ENCODE measurements at places on chromosomes 12 and 14. TPM values are rescaled to one million over a fixed set of nuclear protein-coding genes. Genes with fewer than 3 reads are reported as not detected.

Gene WNT1
- total RNA-seq = not detected

Gene TTC8
- total RNA-seq = 23.9 TPM

Gene NAV3
- 7.1 TPM for total RNA-seq

Gene LMO3
- not detected for total RNA-seq

Gene HOXC12
- not detected for total RNA-seq

Gene ENDOU
- not detected for total RNA-seq

Gene SMIM41
- total RNA-seq = not detected

Gene PPP4R4
- total RNA-seq = 0.66 TPM

Gene TMPRSS12
- total RNA-seq = not detected

Gene AQP6
- not detected for total RNA-seq

- no peak for DNase-seq
These were observed 34.2 kb downstream of the NTN4 start for GRCh38 chr12:95756362-95756761.

- no peak for DNase-seq
These were observed 27.4 kb upstream of the CFL2 start for GRCh38 chr14:34741840-34742239.

GRCh38 chr12:115752913-115753726 is 524.4 kb downstream of the MED13L start:
- DNase-seq = peak; percentile 66

- DNase-seq = no peak
These were observed 214.8 kb downstream of the DPF3 start for GRCh38 chr14:72679141-72679535.

GRCh38 chr12:19261773-19262172 is 132.2 kb downstream of the PLEKHA5 start:
- no peak for DNase-seq

- peak; percentile 68 for DNase-seq
These were observed 2.6 kb upstream of the HAL start for GRCh38 chr12:95998611-95999286.

DNA sequence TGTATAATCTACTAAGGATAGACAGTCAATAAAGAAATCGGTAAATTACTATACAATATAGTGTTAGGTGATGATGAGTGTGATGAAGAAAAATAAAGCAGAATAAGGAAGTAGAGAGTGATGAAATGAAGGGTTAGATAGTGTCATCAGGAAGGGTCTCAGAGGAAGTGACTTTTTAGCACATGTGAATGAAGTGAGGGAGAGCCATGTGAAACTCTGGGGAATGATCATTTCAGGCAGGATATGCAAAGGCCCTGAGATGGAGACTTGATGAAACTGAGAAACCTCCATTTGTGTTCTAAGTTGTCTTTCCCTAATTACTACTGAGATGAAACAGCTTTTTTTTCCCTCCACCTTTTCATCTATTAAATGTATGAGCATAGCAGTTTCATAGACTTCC is 19.4 kb upstream of the GNPTAB start:
- DNase-seq = no peak

DNA sequence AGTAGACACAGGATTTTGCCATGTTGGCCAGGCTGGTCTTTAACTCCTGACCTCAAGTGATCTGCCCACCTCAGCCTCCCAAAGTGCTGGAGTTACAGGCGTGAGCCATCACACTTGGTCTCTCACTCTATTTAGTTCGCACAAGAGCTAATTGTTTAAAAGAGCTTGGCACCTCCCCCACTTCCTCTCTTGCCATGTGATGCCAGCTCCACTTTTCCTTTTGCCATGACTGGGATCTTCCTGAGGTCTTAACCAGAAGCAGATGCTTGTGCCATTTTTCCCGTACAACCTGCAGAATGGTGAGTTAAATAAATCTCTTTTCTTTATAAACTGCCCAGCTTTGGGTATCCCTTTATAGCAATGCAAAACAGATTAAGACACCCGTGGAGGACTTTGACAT is 200.1 kb upstream of the FRMD6 start:
- DNase-seq = no peak

DNA sequence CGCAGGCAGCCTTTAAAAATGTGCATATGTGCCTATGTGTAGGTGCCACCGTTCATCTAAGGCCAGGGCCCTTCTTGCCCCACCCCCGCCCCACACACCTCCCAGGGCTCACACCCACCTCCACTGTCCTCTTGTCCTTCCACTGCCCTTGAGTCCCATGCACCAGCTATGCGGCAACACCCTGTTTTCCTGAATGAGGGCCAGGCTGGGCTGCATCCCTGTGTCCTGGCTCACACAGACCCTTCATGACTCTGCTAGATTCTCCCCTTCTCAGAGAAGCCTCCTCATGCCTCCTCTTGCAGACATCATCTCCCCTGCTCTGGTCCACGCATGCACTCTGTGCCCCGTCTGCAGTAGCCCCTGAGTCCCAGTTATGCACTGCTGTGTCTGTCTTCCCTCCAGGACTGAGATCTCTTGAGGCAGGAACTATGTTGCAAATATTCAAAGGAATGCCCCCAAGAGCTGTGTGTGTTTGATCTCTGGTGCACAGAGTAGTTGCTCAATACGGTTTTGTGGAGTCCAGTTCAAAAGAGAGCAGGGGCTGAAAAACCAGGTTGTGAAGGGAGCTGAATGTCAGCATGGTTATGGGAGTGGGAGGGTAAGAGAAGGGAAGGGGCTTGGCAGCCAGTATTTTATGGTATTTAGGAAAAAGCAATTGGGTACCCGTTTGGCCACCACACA is 47.3 kb upstream of the ESRRB start:
- no peak for DNase-seq

- DNase-seq = no peak
These were observed 1.3 kb downstream of the SSH1 start for GRCh38 chr12:108856170-108856427.

DNA sequence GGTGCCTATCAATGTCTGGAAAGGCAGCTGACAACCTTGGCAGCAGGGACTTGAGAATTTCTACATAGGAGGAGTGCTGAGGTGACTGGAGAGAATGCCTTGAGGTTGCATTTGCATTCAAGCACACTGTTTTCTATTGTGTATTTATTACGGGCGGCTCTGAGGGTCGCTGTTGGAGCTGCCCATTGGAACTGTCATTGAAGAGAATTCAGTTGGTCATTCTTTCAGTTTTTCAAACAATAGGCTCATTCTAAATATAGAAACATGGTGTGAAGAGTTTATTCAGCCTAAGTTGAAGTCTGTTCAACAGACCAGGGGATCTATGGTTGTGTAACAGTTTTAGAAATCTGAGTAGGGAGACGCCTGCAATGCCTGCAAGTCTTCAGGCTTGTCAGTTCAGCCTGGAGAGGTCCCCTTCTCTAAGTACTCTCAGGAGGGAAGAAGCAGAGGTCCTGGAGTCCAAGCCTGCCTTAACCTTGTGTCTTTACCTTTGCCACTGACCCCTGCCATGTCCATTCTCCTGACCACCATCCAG is 9.8 kb upstream of the ABHD12B start:
- DNase-seq = no peak

DNA sequence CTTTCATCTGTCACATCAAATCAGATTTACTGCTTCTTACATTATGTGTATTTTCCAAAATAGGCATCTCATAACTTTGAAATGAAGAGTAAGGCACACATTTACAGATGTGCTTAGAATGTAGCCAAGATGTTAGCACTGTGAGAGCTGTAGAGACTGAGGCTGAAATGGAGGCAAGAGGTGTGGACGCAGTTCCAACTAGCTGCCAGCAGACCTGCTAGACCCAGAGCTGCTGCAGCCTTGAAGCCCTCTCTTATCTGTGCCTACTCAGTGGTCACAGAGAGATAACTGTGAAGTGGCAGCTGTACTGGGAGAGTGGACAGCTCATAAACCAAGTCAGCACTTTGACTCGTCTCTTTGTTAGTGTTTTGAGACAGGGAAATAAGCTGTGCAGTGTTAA is 470.9 kb downstream of the CCER1 start:
- DNase-seq = no peak

GRCh38 chr14:78508023-78508422 is 337.9 kb downstream of the NRXN3 start:
- DNase-seq = no peak

DNA sequence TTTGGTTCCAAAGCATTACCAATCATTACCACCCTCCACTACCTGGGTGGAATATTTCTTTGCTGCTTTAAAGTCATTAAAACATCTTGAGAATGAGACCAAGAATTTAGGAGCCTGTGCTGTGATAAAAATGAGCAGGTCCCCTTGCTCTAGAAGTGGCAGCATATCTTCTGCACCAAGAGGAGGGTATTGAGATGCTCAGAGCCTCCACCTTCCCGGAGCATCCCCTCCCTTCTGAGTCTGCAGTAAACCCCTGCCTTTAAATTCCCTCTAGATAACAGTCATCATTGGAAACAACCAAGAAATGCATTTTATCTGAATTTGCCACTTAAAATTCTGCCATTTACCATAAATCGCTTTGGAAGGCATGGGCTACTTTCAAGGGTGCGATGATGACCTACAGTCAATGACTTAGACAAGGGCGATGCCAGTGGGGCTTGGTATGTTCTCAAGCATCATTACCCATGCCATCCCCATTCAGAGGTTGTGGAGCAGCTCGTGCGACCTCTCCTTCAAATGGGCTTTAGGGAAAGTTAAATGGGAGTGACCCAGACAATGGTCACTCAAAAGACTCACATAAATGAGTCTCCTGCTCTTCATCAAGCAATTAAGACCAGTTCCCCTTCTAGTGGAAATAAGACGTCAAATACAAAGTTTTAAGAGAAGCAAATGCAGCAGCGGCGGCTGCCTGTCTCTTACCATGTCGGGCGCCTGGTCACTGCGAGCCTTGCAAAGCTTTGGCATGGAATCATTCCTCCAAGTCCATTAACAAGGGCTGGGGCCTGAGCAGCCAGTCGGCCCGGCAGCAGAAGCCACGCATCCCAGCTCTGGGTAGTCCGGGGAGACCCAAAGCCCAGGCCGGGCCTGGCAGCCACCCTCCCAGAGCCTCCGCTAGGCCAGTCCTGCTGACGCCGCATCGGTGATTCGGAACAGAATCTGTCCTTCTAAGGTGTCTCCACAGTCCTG is 334.5 kb downstream of the TMEM121 start:
- DNase-seq = no peak

DNA sequence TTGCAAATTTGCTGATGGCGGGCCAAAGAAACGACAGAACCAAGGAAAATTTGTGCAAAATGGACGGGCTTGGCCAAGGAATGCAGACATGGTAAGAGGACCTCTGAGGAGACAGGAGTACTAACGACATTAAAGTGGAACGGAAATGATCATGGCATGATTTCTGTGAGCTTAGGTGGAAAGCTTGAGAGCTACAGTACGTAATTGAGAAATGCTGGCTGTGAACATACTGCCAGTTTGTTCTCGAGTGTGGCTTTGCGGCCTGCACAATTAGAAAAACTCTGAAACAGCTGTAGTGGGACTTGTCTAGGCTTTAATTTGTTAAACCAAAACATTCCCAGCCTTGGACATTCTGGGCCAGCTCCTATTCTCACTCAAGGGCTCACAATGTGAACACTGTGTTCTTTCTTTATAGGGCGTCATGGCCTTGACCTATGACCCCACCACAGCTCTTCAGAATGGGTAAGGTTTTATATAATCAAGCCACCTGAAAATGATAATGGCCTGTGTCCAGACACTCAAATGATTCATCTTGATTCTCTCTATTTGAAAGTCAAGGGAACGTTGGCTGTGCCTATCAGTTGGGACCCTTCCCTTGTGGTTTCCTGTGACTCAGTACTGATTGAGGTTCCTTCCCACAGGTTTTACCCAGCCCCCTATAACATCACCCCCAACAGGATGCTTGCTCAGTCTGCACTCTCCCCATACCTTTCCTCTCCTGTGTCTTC is 48.5 kb downstream of the BAZ2A start:
- DNase-seq = peak; percentile 27

DNA sequence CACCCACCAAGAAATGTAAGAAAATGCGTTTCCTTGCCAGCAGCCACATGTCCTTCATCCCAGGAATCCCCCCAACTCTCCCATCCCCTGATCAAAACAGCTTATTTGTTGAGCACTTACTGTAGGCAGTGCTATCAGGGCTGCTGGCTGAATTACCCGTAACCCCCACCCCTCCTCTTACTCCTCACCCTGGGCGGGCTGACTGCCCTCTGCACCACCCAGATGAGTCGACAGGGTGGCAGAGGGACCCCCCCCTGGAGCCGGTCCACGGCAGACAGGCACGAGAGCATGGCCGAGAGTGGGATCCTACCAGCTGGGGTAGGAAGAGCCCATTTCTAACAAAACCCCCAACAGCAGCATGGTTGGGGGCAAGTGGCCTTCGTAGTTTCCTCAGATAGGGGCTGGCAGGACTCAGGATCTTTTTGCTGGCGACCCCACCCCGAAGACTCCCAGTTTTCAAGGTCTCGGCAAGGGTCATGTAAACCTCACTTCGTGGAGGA is 1.1 kb upstream of the RHOF start:
- DNase-seq = no peak

DNA sequence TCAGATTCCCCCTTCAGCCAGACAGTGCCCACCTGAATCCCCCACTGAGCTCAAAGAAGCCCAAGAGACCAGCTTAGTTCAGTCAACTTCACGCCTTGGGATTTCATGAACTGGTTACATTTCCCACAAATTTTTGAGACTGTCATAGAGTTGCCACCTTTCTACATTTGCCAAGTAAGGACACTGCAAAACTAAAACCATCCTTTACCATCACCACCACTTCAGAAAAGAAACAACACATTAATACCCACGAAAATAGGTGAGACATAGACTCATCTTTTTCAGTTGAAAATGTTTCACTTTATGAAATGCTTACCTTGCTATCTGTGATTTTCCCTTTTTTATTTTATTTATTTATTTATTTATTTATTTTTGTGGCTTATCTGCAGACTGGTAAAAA is 16.1 kb downstream of the CMKLR1 start:
- no peak for DNase-seq

DNA sequence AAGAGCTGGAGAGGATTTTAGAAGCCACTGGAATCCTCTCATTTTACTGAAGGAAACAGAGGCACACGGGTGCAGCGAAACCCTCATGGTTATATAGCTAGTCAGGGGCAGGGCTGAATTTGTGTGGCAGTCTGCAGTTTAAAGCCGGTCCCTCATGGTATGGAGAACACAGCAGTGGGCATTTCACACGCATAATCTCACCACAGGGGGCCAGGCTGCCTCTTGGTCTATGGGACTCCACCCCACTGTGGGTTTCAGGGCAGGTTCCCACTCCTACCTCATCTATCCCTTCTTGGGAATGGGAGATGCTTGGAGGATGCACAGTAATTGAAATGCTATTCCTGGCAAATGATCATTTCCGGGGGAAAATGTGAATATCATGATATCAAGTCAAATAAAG is 400.6 kb downstream of the RGS6 start:
- DNase-seq = no peak

DNA sequence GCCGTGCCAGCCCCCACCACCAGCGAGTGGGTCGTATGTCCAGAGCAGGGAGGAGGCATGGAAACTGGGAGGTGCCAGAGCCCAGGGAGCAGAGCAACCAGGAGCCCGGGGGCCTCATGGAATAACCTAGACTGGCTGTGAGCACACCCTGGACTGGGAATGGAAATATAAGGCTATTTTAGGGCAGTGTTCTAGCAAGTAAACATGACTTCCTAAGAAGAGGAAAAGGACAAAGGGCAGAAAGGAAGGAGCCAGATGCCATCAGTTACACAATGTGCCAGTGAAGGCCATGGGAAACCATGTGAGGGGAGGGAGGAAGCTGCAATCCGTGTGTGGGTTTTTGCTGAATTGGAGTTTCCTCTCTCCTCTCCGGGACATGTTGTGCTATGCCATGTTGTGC is 18.7 kb upstream of the CPM start:
- DNase-seq = no peak
